Stromal cell of bone marrow (primary cell): ENCODE measurements at places on chromosomes 12 and 14.

DNA sequence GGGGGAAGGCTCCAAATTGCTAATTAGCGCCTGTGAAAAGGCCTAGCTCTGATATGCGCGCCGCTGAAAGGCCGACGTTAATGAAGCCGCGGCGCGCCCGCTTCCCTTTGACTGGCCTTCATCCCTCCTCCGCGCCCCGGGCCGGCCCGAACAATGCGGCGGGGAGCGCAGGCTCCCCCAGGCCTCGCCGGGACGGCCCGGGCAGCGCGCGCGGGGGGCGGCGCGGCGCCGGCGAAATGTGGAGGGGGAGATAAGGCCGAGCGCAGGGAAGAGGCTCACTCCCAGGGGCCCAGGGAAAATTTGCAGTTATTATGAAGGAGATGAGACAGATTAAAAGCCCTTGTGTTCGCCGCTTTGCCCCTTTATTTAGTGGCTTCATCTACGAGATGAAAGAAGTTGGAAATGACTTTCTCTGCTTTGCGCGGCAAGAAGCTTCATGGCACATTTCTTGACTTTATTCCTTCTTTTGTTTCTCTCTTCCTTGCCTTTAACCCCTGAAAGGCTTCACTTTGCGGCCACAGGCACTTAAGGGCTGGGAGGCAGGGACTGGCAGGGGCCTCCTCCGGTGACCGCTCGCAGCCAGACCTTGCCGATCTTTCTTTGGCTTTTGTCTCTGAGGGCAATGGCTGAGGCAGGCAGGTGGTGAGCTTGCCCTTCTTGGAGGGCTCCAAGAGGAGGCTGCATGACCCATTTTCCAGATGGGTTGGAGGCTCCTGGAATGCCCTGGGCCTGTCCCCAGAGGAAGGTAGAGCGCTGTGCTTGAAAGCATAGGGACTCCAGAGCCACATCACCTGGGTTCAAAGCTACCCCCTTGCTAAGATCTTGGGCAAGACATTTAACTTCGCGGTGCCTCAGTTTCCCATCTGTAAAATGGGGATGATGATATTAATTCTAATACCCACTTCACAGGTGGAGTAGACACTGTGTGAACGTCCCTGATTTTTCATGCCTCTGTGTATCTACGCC, 12.7 kb upstream of the GPATCH2L start:
- no peak for DNase-seq

DNA sequence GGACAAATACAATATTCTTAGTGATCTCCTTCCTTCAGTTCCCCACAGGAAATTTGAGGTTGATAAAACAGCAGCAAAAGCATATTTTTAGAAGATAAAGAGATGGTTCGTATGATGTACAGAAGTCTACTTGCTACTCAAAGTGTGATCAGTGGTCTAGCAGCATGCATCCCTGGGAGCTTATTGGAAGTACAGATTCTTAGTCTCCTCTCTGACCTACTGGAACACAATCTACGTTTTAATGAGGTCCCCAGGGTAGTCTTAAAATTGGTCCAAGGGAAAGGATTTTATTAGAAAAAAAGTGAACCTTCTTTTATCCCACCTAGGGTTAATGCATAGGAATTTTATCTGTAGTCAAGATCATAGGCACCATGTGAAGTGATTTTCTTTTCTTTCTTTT, 703.4 kb downstream of the NRXN3 start:
- no peak for DNase-seq

GRCh38 chr14:23301969-23302289, 730 bp downstream of the PPP1R3E start:
- no peak for DNase-seq

- no peak for DNase-seq
These were observed 8.5 kb upstream of the MYO1A start for GRCh38 chr12:57058454-57058853.

GRCh38 chr12:56041552-56042429, at the start of gene RPS26:
RPS26 (plus strand) TSS chr12:56041918; CDS start chr12:56042167, 249 bp downstream.
- DNase-seq, result peak; percentile 99

DNA sequence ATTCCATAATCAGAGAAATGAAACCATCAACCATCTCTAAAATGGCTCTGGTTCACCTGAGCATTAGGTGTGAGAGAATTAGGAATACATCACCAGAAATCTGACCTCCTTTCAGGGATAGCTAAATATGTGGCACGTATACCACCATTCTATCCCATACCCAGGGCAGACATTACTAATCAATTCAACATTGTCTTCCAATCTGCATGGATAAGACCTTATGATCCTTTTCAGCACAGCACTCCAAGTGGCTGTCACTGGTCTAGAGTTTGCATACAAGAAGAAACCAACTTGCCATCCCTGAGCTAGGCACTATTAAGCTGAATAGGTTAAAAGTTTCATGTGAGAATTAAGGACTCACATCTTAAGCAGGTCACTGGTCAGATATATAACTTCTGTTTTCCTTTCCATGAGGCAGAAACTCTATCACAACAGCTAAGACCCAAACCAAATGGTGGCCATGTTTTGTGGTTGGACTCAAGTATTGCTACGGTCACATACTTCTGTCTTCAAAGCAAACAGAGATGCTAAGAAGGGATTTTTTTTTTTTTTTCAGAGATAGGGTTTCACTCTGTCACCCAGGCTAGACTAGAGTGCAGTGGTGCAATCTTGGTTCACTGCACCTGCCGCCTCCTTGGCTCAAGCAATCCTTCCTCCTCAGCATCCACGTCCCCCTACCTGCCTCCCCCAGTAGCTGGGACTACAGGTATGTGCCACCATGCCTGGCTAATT, 249.0 kb downstream of the DPF3 start:
- no peak for DNase-seq

- no peak for DNase-seq
These were observed 6.2 kb upstream of the KRT84 start for GRCh38 chr12:52391618-52392002.

- DNase-seq, result peak; percentile 14
These were observed 9.4 kb downstream of the ASPG start for GRCh38 chr14:104094709-104095425.

GRCh38 chr12:72560003-72560769, 288.0 kb downstream of the TRHDE start:
- no peak for DNase-seq
